ENCODE measurements at places on chromosomes 3 and 15.
A peak's percentile ranks its signal among the peaks of the same experiment; 100 is the strongest.

DNA sequence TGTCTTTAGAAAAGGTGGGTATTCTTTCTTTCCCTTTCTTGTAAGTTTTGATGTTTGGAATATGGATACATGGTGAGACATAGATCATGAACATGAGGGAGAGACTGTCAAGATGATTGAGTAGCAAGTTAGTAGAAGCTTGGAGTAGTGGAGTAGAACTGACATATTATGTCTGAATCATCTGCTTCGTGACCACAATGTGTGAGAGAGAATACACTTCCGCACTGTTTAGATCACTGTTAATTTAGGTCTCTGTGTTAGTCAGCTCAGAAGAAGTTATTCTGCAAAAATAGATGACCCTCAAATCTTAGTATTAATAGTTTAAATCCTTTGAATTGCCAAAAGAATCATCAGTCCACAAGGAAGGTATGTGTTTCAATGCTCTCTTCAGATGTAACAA is 151.0 kb downstream of the OXSM start:
- H3K27me3 ChIP-seq = no peaks in the 10 kb centered on the region
- no peaks in the 10 kb centered on the region for H3K36me3 ChIP-seq
- H3K4me1 ChIP-seq = no peaks in the 10 kb centered on the region

GRCh38 chr3:106068381-106068780 is 199.6 kb upstream of the CBLB start:
- H3K4me1 ChIP-seq = peaks cover 4% of the 10 kb centered on the region
- peaks cover 12% of the 10 kb centered on the region for H3K36me3 ChIP-seq
- H3K27me3 ChIP-seq = no peaks in the 10 kb centered on the region
- no peak overlapping the region for H3K27ac ChIP-seq
- DNase-seq = no peak

GRCh38 chr15:40335938-40336743 is 4.6 kb downstream of the CCDC9B start:
- peaks cover 33% of the 10 kb centered on the region for H3K4me1 ChIP-seq
- peaks cover 47% of the 10 kb centered on the region for H3K27me3 ChIP-seq
- no peaks in the 10 kb centered on the region for H3K36me3 ChIP-seq
- no peak overlapping the region for H3K27ac ChIP-seq
- no peak for DNase-seq
- no peak overlapping the region for H3K4me3 ChIP-seq

DNA sequence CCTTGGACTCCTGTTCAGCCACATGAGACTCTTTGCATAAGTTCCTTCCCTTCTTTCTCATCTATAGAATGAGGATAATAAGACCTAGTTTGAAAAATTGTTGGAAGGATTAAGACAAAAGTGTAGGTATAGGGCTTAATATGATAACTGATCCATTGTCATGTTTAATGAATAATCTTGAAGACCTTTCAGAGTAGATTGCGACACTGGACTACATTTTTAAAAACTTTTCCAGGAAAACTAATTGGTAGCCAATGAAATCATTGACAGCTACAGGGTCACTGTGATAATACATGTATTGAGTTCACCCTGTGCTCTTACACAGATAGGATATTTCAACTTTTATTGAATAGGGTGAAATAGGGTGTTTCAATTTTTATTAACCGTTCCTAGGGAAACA is 78.5 kb upstream of the FBN1 start:
- H3K4me3 ChIP-seq = no peak overlapping the region
- no peak for DNase-seq
- no peaks in the 10 kb centered on the region for H3K27me3 ChIP-seq
- no peak overlapping the region for H3K27ac ChIP-seq

DNA sequence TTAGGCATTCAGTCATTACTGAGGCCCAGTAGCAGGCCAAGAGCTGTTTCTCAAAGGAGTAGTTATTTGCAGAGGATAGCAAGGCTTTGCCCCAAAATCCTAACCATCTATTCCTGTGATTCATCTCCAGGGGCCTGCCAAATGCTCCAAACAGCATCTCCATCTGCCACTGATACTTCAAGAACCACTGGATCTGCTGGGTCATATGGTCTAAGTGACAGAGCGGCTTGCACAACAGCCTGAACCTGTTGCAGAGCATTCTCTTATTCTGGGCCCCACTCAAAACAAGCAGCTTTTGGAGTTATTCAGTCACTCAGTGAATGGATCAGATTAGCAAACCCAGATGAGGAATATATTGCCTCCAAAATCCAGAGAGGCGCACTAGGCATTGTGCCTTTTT is 68.8 kb upstream of the ALDH1A3 start:
- no peaks in the 10 kb centered on the region for H3K36me3 ChIP-seq
- no peak for DNase-seq
- H3K4me3 ChIP-seq = no peak overlapping the region
- H3K4me1 ChIP-seq = no peaks in the 10 kb centered on the region
- H3K27me3 ChIP-seq = peaks cover 6% of the 10 kb centered on the region
- H3K27ac ChIP-seq = no peak overlapping the region

GRCh38 chr3:60598671-60599070 is 652.6 kb downstream of the FHIT start:
- no peak overlapping the region for H3K4me3 ChIP-seq
- H3K27me3 ChIP-seq = peaks cover 8% of the 10 kb centered on the region
- H3K36me3 ChIP-seq = no peaks in the 10 kb centered on the region
- no peak for DNase-seq
- peaks cover 9% of the 10 kb centered on the region for H3K4me1 ChIP-seq

GRCh38 chr15:84681831-84682230 is 23.8 kb upstream of the NMB start:
- DNase-seq = no peak
- H3K4me1 ChIP-seq = peaks cover 20% of the 10 kb centered on the region
- H3K4me3 ChIP-seq = no peak overlapping the region
- H3K27ac ChIP-seq = peak overlapping the region; percentile 86

- no peak overlapping the region for H3K4me3 ChIP-seq
- no peak overlapping the region for H3K27ac ChIP-seq
- no peak for DNase-seq
- no peaks in the 10 kb centered on the region for H3K4me1 ChIP-seq
- H3K27me3 ChIP-seq = no peaks in the 10 kb centered on the region
These were observed 45.8 kb upstream of the SLCO2A1 start for GRCh38 chr3:134075568-134075825.

DNA sequence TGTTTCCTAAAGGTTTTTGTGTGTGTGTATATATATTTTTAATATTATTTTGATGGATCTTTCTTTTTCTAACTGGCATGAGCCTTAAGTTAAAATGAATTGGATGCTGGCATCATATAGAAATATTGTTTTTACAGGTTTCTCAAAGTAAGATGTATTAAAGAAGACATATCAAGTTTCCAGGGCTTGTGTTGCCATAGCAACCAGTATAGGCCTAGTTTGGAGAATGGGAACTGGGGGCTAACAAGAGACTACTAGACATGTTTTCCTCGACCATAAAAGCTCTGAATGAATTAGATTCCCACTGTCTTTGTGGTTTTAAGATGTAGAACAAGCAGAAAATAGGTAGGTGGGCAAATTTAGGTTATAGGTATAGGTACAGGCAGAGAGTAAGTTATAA is 771.4 kb downstream of the TUSC7 start:
- H3K4me1 ChIP-seq = no peaks in the 10 kb centered on the region
- no peaks in the 10 kb centered on the region for H3K36me3 ChIP-seq
- H3K27me3 ChIP-seq = no peaks in the 10 kb centered on the region
- no peak overlapping the region for H3K27ac ChIP-seq

- peak; percentile 24 for DNase-seq
- H3K4me3 ChIP-seq = peak overlapping the region; percentile 86
- H3K36me3 ChIP-seq = no peaks in the 10 kb centered on the region
- peaks cover 27% of the 10 kb centered on the region for H3K4me1 ChIP-seq
- peaks cover 43% of the 10 kb centered on the region for H3K27me3 ChIP-seq
These were observed 3.9 kb downstream of the GATA2 start for GRCh38 chr3:128488991-128489673.

DNA sequence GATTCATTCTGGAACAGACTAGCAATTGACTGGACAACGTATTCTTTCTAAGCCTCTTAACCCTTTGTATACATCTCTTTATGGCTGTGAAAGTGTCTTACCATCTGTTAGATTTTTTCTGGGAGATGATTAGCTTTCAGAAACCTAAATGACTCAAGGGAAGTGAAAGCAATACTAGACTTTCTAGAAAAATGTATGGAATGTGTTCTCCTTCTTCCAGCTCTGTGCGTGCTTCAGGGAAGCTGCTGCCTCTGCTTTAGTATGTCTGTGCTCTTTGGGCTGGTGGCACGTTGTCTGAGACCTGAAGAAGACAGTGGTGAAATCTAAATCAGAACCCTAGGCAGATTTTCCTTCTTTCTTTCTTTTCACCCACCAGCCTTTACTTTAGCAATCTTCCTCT is 89.5 kb downstream of the ITPR1 start:
- DNase-seq = no peak
- H3K36me3 ChIP-seq = no peaks in the 10 kb centered on the region
- H3K27me3 ChIP-seq = no peaks in the 10 kb centered on the region
- peak overlapping the region; percentile 29 for H3K4me3 ChIP-seq

- DNase-seq = no peak
- no peak overlapping the region for H3K27ac ChIP-seq
- no peaks in the 10 kb centered on the region for H3K36me3 ChIP-seq
- no peak overlapping the region for H3K4me3 ChIP-seq
These were observed 63.2 kb upstream of the RASGRP1 start for GRCh38 chr15:38627689-38628277.

DNA sequence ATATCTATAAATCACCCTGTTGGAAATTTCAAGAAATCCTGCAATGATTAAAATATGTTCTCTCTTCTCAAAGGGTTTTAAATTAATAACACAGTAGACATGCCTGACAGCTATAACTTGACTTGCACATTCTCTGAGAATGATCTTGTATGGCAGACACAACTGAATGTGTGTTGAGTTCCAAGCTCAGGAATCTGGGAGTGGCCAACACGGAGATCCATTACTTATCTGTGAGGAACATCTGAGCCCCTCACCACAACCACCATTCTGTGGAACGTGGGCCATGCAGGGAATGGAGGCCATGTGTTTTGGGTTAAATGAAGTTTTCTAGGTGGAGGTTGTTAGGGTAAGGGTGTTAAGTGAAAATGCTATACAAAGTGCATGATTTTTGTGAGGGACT is 105.3 kb upstream of the CHMP2B start:
- no peaks in the 10 kb centered on the region for H3K36me3 ChIP-seq
- H3K27me3 ChIP-seq = no peaks in the 10 kb centered on the region
- H3K4me3 ChIP-seq = no peak overlapping the region
- no peaks in the 10 kb centered on the region for H3K4me1 ChIP-seq

DNA sequence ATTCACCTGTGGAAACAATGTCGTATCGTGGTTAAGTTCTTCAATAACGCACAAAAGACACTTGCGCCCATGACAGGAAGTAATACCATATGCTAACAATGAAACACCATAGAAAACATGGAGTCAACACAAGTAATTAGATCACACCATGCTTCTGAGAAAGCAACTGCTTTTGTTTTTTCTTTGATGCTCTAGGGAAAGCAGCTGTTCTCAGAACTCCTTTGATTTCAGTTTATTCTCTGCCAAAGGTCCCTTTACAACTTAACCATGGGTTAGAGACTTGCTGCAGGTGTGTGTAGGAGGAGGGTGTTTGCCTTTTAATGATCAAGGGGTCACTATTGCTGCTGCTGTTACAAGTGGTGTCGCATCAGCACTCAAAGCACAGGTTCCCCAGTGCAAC is 324.0 kb upstream of the SLCO3A1 start:
- no peak overlapping the region for H3K27ac ChIP-seq
- H3K4me1 ChIP-seq = no peaks in the 10 kb centered on the region
- H3K4me3 ChIP-seq = no peak overlapping the region
- peaks cover 15% of the 10 kb centered on the region for H3K27me3 ChIP-seq
- no peak for DNase-seq

- DNase-seq = peak; percentile 10
- no peak overlapping the region for H3K4me3 ChIP-seq
- H3K4me1 ChIP-seq = peaks cover 4% of the 10 kb centered on the region
- H3K27me3 ChIP-seq = no peaks in the 10 kb centered on the region
These were observed 45.2 kb downstream of the CMC1 start for GRCh38 chr3:28286595-28286994.

GRCh38 chr3:140164922-140165590 is 230.1 kb downstream of the CLSTN2 start:
- H3K36me3 ChIP-seq = no peaks in the 10 kb centered on the region
- no peak overlapping the region for H3K27ac ChIP-seq
- H3K27me3 ChIP-seq = no peaks in the 10 kb centered on the region
- H3K4me3 ChIP-seq = no peak overlapping the region

GRCh38 chr3:61154457-61155198 is 96.6 kb downstream of the FHIT start:
- H3K27me3 ChIP-seq = no peaks in the 10 kb centered on the region
- H3K27ac ChIP-seq = no peak overlapping the region
- peak overlapping the region; percentile 24 for H3K4me3 ChIP-seq
- no peak for DNase-seq
- H3K36me3 ChIP-seq = peaks cover 4% of the 10 kb centered on the region
- H3K4me1 ChIP-seq = no peaks in the 10 kb centered on the region

DNA sequence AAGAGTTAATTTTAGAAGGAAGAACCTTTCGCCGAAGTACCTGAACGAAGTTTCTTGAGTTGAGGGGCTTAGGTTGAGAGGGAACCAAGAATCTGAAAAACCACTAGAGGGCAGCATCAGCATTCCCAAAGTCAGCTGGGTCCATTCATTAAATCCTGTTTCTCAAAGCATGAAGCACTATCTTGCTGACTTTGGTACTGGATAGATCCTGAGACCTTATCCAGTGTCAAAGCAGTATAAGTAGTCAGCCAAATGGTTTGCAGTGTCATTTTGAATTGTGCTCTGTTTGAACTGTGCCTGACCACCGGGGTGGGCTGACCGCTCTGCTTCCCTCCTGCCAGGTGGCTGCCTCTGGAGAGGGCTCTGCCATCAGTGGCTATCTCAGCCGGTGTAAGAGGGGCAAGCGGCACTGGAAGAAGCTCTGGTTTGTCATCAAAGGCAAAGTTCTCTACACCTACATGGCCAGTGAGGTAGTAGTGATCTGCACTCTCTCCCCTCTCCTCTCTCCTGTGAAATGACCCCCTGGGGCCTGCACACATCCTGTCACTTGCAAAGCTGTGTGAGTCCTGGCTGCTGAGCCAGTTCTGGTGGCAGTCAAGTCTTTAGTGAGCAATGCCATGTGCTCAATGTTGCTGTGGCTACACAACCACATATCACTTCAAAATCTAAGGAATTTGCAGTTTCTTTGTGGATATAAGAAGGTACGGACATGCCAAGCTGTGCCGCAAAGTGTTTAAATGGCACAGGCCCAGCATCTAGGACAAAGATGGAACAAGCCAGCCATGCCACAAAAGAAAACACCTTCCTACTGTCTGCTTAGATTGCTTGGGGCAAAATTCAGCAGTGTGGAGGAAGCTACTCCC is 21.4 kb upstream of the NR2C2 start:
- peak; percentile 33 for DNase-seq
- peaks cover 2% of the 10 kb centered on the region for H3K4me1 ChIP-seq
- no peaks in the 10 kb centered on the region for H3K27me3 ChIP-seq
- no peaks in the 10 kb centered on the region for H3K36me3 ChIP-seq
- H3K27ac ChIP-seq = no peak overlapping the region

- peaks cover 18% of the 10 kb centered on the region for H3K27me3 ChIP-seq
- H3K4me3 ChIP-seq = no peak overlapping the region
- no peaks in the 10 kb centered on the region for H3K36me3 ChIP-seq
These were observed 202.7 kb upstream of the KBTBD8 start for GRCh38 chr3:66795365-66795764.

GRCh38 chr3:64872345-64872744 is 184.5 kb upstream of the ADAMTS9 start:
- no peak overlapping the region for H3K27ac ChIP-seq
- H3K36me3 ChIP-seq = no peaks in the 10 kb centered on the region
- H3K27me3 ChIP-seq = no peaks in the 10 kb centered on the region
- no peak for DNase-seq

- no peaks in the 10 kb centered on the region for H3K36me3 ChIP-seq
- peaks cover 55% of the 10 kb centered on the region for H3K27me3 ChIP-seq
- DNase-seq = no peak
- H3K4me1 ChIP-seq = no peaks in the 10 kb centered on the region
These were observed 16.6 kb upstream of the EHHADH start for GRCh38 chr3:185270262-185270955.
